ENCODE measurements at places on chromosomes 1 and 21.

- no peak for DNase-seq
Measured at GRCh38 chr1:217273866-217274265, 357.0 kb downstream of the GPATCH2 start.

DNA sequence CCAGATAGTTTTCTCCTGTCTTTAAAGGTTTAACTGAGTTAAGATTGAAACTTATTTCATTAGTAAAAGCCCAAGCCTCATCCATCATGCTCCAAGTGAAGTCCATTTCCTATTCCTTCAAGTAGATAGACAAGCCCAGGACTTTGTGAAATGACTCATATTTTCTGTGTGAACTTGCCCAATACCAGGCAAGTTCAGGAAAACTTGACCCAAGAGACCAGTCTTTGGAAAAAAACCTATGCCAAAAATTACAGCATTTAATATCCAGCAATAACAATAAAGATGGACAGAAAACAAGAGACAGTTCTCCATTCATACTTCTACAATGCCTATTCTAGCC lies 405 bp upstream of the RAB29 start:
- no peak for DNase-seq

DNA sequence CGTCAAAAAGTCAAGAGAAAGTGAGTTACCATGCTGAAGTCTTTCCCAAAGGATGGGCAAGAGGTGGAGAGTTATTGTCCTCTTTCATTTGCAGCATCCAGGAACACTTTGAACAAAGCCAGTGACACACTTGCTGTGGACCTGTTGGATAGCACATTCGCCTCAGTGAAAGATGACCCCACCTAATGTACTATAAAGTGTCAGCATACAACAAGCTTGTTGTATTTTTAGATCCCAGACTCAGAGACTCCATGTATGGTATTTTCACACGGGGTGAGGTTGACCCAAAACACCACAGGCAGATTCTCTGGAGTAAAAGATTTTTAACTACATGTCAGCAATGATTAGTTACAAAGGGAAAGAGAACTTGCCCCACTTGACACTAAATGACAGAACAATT lies 273.8 kb downstream of the PTBP2 start:
- DNase-seq = no peak

- DNase-seq = no peak
Measured at GRCh38 chr21:15520811-15521643, 208.8 kb upstream of the USP25 start.

DNA sequence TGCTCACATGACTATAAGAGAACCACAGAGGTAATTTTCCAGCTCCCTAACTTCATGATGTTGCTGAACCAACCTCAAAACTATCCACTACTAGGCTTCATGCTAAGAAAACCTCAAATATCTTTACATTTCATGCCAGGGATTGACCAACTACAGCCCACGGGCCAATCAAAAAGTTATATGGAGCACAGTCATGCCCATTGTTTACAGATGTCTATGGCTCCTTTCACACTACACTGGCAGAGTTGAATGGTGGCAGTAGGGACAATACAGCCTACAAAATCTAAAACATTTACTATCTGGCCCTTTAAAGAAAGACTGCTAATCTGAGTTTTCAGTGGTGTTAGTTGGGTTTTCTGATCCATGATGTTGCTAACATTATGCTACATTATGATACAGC lies 154.8 kb downstream of the TM2D1 start:
- no peak for DNase-seq

- no peak for DNase-seq
Measured at GRCh38 chr1:176959191-176959820, 205.2 kb downstream of the ASTN1 start.

GRCh38 chr21:38761531-38761930 lies 44.2 kb upstream of the ETS2 start:
- DNase-seq = no peak
